CD14-positive monocyte (primary cell): ENCODE measurements at places on chromosomes 5 and 9. TPM values are rescaled to one million over a fixed set of nuclear protein-coding genes. Genes with fewer than 3 reads are reported as not detected.

GRCh38 chr9:34783951-34784487 is 74.1 kb upstream of the CCL21 start:
- H3K36me3 ChIP-seq: no peaks in the 10 kb centered on the region
- no peak overlapping the region for H3K27ac ChIP-seq
- DNase-seq: no peak
- H3K4me3 ChIP-seq: no peak overlapping the region
- H3K4me1 ChIP-seq: no peaks in the 10 kb centered on the region

DNA sequence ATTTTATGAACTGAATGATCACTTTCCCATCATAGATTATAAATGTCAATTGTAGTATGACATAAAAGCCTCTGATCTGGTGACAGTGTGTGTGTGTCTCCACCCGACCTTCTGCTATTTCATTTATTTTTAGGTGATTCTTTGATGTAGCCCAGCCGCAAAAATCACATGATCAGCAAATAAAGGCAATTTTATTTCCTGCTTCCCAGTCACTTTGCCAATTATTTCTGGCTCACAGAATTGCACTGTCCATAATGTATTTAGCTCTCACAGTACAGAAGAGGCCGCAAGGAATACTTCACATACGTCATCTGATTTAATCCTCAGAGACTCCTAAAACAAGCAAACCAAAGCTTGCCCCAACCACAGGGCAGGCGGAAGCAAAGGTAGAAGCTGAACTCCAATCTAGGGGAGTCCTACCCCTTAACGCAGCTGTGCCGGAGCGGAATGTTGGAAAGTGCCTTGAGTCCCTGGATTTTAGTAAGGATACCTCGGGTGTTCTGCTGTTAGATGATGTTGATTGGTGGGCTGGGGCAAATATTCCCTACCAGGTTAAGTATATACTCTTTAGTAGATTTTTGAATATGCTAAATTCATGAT is 384.0 kb upstream of the IRX4 start:
- H3K4me3 ChIP-seq: no peak overlapping the region
- H3K27me3 ChIP-seq: no peaks in the 10 kb centered on the region
- H3K27ac ChIP-seq: no peak overlapping the region
- no peaks in the 10 kb centered on the region for H3K4me1 ChIP-seq

FBXL7 gene
- not detected in 2 replicates for polyA plus RNA-seq

PCDHGA7 gene
- not detected for polyA plus RNA-seq

TXNDC15 gene
- 24.1 TPM for polyA plus RNA-seq

GRCh38 chr5:148972974-148973374 is 89.9 kb downstream of the SH3TC2 start:
- H3K4me3 ChIP-seq: no peak overlapping the region
- H3K27me3 ChIP-seq: no peaks in the 10 kb centered on the region
- DNase-seq: peak; percentile 10
- peaks cover 10% of the 10 kb centered on the region for H3K4me1 ChIP-seq

DNA sequence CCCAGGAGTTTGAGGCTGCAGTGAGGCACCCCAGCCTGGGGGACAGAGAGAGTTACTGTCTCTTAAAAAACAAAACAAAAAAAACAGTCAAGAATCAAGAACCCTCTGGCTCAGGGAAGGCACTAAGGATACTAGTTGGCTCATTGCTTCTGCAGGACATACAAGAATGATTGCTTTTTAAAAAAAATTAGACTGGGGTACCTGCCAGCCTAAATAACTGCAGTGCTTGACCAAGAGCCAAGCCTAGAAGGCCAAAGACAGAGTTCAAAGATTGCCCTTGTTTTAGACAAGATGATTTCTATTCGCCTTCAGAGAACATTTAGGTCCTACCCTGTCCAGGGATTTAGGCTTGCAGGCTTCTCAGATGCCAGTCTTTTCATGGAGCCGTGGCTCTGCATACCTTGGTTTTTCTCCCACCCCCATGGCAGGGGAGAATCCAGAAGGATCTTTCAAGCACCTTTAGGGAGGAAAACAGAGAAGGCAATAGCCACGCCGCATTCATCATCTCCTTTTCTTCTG is 93.7 kb upstream of the IL6ST start:
- H3K27me3 ChIP-seq: no peaks in the 10 kb centered on the region
- no peak for DNase-seq
- no peaks in the 10 kb centered on the region for H3K36me3 ChIP-seq
- H3K4me3 ChIP-seq: no peak overlapping the region

PCDHAC2 gene
- polyA plus RNA-seq: not detected in 2 replicates

NIPAL4 gene
- 0.04 TPM for polyA plus RNA-seq

DNA sequence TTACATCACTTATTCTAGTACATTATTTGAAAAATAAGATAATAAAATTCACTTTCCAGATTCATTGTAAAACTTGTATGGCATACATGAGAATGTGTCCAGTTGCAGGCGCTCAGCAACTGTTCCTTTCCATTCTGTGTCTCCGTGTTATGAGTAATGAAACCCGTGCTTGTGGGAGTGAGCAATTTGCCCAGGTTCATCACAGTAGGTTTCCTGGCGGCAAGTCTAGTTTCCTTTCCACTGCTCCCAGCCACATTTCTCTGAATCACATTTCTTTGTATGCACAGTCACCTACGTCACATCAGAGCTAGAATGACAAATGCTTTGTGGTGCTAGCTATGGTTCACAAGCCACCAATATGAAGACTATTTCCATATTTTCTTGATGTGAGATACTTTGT is 39.9 kb downstream of the MOCS2 start:
- H3K4me1 ChIP-seq: no peaks in the 10 kb centered on the region
- no peaks in the 10 kb centered on the region for H3K27me3 ChIP-seq
- no peak for DNase-seq
- no peaks in the 10 kb centered on the region for H3K36me3 ChIP-seq

PCDHGA12 gene
- not detected for polyA plus RNA-seq

GABRA1 gene
- not detected for polyA plus RNA-seq

- DNase-seq: no peak
- H3K27ac ChIP-seq: no peak overlapping the region
- no peak overlapping the region for H3K4me3 ChIP-seq
- no peaks in the 10 kb centered on the region for H3K36me3 ChIP-seq
- no peaks in the 10 kb centered on the region for H3K27me3 ChIP-seq
Measured at GRCh38 chr5:96026406-96027041, 64.9 kb upstream of the ELL2 start.

ADRA1B gene
- not detected for polyA plus RNA-seq

DNA sequence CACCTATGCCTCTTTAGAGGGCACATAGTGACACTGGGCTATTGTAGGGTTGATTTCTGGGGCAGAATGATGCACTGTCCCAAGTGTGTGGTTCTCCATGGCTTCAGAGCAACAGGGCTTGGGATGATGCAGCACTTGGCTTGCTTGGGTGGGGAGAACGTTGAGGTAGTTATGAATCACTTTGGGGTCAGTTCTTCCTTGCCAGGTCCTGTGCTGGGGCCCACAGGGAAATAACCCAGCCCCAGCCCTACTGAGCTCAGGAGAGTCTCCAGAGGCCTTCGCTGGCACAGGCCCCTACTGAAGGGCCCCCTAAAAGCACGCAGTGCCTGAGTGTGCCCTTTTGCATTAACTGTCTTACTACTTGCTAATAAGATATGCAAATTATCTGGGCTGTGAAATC is 24.2 kb downstream of the JADE2 start:
- H3K4me3 ChIP-seq: no peak overlapping the region
- peaks cover 21% of the 10 kb centered on the region for H3K4me1 ChIP-seq
- H3K27me3 ChIP-seq: no peaks in the 10 kb centered on the region

GRCh38 chr5:83377131-83377865 is 94.2 kb upstream of the VCAN start:
- H3K36me3 ChIP-seq: no peaks in the 10 kb centered on the region
- peak; percentile 78 for DNase-seq
- peaks cover 58% of the 10 kb centered on the region for H3K4me1 ChIP-seq
- H3K4me3 ChIP-seq: no peak overlapping the region
- peak overlapping the region; percentile 83 for H3K27ac ChIP-seq

SHOC1 gene
- polyA plus RNA-seq: not detected

- no peaks in the 10 kb centered on the region for H3K27me3 ChIP-seq
- no peak overlapping the region for H3K4me3 ChIP-seq
- no peaks in the 10 kb centered on the region for H3K36me3 ChIP-seq
- H3K4me1 ChIP-seq: peaks cover 3% of the 10 kb centered on the region
- DNase-seq: no peak
Measured at GRCh38 chr9:20236676-20237075, 385.6 kb downstream of the MLLT3 start.

DNA sequence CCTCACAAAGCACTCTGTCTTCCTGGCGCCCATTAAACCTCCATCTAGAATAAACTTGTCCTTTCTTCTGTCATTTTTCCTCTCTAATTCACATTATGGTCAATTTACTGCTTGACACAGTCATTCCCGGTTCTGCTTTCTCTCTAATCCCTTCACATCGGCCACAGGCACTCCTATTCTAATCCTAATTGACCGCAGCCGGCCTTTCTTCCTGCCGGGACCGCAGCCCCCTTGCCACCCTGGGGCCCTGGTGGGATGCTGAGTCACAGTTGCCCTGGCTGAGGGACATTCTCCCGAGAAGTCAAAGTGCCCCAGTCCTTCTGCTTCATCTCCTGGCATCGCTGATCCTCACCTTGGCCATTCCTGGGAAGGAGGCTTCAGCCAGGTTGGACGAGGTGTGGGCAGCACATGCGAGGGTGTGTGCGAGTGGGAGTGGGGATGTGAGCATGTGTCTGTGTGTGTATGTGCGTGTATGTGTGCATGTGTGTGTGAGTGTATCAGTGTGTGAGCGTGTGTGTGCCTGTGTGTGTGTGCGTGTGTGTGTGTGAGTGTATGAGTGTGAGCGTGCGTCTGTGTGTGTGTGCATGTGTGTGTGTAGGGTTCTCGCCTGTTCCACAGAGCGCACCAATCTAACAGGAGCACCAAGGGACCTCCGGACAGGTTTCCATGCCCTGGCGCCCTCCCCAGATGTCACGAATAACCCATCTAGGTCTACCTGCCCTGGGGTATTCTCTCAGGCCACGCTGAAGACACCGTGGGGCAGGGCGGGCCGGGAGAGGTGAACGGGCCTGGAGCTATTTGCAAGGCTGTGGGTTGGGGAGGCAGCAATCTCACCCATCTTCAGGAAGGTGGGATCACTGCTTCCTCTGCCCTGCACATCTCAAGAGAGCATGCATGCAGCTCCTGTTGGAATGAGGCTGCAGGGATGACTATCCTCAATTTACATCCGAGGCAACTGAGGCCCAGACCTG is 191.2 kb downstream of the PAX5 start:
- H3K27ac ChIP-seq: no peak overlapping the region
- no peaks in the 10 kb centered on the region for H3K36me3 ChIP-seq
- H3K27me3 ChIP-seq: no peaks in the 10 kb centered on the region
- H3K4me3 ChIP-seq: no peak overlapping the region
